ENCODE measurements at places on chromosomes 6 and 20.

DNA sequence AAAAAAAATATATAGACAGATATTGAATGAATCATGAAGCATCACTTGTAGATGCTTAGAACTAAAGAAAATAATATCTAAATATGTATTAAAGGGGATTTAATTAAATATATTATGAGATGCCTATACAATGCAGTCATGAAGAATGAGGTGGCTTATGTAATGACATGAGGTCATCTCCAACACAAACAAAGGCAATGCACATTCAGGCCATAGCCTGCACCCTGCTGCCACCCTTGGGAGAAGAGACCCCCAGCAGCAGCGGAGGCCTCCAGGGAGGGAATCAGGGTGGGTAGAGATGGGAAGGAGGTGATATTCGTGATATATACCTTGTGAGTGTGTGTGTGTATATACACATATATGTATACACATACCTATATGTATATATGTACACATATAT lies 26.4 kb upstream of the SSTR4 start:
- no peak for DNase-seq

GRCh38 chr6:108948181-108948661 lies 100.0 kb downstream of the ARMC2 start:
- no peak for DNase-seq

GRCh38 chr6:27678469-27678868 lies 205.6 kb upstream of the ZNF184 start:
- no peak for DNase-seq

- no peak for DNase-seq
Observed at GRCh38 chr6:165805067-165805555, 142.1 kb upstream of the PDE10A start.

- peak; percentile 42 for DNase-seq
Observed at GRCh38 chr6:36478051-36478526, 35.3 kb downstream of the KCTD20 start.
